ENCODE measurements at places on chromosomes 3 and 15.

GRCh38 chr15:85361323-85361722 is 19.1 kb upstream of the AKAP13 start:
- DNase-seq: no peak

DNA sequence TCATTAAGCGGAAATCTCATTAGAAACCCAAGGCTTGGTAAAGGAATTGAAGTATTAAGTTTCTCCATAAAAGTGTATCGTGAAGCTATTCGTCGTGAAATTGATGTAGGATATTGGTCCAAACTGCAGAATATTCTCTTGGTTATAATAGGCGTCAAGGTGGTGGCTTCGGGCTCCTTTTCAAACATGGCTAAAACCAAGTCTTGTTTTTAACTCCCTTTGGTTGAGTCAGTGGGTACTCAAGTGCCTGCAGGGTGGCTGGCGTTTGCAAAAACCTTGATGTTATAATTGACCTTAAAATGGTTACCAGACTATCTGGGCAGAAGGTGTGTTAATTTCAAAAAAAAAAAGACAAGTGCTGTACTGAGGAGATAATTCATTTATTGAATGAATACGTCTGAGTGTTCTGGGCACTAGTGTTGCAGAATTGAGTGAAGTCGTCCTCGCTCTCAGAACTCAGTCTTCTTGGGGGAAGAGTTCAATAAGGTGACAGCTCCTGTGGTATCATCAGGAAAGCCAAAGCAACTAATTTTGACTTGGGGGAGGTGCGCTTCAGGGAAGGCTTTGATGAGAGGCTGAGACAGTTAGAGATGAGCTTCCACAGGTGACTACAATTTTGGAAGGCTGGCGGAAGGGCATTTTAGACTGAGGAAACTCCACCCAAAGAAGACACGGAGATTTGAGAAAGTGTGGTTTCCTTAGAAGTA is 1.5 kb downstream of the UBE2Q2 start:
- DNase-seq: no peak

GRCh38 chr3:55752911-55753310 is 265.8 kb upstream of the WNT5A start:
- no peak for DNase-seq

GRCh38 chr3:16084887-16085286 is 89.6 kb upstream of the GALNT15 start:
- DNase-seq: no peak

- DNase-seq: no peak
Measured at GRCh38 chr3:181630853-181631252, 80.9 kb upstream of the SOX2 start.

DNA sequence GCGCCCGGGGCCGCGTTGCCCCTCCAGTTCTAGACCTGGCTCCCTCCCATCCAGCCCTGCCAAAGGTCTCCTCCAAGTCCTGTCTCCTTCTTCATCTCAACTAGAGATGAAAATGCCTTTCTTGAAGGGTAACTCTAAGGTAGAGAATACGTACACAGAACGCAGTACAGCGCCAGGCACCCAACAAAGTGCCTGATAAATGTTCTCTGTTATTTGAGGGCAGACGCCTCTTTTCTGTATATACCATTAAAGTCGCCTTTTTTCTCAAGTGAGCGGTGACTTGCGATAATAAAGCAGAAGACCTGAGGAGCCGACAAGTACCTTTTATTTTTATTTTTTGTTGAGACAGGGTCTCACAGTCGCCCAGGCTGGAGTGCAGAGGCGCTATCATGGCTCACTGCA is 809 bp downstream of the CRTAP start:
- no peak for DNase-seq

GRCh38 chr3:16299746-16300145 is 34.7 kb downstream of the OXNAD1 start:
- no peak for DNase-seq

DNA sequence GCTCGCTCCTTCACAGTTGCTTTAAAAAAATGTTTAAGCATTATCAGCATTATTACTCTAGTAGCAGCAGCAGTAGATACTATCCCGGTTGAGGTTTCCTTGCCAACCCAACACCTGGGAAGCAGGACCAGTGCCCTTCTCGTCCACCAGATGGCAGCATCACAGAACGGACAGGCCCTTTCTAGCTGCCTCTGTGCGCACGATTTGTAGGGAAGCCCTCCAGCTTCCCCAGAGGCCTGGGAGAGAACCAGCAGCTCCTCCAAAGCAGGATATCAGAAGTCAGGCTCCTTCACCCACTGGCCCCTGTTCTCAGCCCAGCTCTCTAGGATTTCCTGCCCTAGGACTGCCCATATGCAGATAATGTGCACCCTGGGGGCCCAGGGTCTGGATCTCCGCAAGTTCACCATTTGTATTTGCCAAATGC is 16.8 kb upstream of the ESYT3 start:
- peak; percentile 69 for DNase-seq

DNA sequence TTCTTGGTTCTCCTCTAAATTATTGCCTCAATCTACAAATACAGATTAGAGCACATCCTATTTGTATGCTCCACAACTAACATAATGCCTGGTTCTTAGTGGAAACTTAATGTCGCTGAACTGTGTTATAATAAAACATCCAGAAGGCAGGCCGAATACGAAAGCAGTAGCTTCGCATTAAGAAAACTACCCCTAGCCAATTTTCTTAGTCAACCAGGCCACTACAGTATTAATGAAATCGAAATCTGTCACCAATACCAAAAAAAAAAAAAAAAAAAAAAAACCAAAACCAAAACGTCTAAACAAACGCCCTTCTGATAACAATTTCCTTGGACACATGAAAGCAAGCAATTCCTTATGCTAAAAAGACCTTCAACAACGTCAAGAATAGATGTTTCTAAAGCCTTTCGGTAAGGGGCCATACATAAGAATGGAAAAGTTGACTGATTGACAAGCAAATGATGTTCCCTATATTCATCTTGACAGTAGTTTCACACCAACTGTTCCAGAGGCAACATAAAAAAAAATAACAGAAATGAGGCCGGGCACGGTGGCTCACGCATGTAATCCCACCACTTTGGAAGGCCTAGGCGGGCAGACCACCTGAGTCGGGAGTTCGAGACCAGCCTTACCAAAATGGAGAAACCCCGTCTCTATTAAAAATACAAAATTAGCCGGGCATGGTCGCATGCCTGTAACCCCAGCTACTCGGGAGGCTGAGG is 1.3 kb downstream of the DENND6A start:
- peak; percentile 17 for DNase-seq

DNA sequence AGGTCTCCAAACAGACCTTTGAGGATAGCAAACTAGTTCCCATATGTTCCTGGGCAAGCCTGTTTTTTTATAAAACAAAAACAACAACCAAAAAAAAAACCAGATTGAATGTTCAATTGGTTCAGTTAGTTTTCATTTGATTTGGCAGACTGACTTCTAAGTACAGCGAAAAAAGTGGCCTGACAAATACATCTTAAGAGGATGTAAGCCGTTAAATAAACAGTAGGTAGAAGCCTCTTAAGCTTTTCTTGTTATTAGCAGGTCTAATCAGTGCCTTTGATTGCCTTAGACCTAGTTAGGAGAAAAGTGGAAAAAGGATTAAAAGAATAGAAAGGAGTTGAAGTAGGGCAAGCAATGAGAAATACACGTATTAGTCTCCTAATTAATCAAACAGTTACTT is 13.2 kb downstream of the TSC22D2 start:
- DNase-seq: no peak
